NCI-H748 treated with DMSO at 0.1 percent for 48 hours (cell line): ENCODE measurements at places on chromosomes 6 and 20.

GRCh38 chr20:48523191-48523995 is 304.4 kb downstream of the PREX1 start:
- no peak for DNase-seq

DNA sequence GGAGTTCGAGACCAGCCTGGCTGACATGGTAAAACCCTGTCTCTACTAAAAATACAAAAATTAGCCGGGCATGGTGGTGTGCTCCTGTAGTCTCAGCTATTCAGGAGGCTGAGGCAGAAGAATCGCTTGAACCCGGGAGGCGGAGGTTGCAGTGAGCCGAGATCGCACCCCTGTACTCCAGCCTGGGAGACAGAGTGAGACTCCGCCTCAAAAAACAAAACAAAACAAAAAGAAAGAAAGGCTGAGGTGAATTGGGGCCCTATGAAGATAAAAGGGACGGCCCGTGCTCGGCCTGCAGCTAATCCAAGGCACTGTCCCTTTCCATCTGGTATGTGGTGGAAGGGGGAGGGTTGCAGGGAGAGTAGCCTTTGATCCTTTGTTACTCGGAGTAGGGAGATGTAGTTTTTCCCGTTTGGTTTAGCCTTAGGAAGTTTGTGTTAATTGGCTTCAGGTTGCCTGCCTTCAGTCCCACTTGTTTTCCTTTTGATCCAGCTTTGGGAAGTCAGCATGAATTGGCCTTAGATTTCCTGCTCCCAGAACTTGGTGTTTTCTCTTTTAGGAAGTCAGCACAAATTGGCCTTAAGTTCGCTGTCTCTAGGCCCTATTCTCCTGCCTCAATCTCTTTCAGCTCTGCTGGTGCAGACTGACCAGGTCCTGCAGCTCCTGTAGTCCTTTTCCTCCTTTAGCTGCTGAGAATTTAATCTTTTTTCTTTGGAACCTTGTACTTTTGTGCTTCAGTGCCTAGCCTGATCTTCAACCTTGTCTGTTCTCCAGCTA is 36.1 kb upstream of the PAQR8 start:
- DNase-seq, result no peak

DNA sequence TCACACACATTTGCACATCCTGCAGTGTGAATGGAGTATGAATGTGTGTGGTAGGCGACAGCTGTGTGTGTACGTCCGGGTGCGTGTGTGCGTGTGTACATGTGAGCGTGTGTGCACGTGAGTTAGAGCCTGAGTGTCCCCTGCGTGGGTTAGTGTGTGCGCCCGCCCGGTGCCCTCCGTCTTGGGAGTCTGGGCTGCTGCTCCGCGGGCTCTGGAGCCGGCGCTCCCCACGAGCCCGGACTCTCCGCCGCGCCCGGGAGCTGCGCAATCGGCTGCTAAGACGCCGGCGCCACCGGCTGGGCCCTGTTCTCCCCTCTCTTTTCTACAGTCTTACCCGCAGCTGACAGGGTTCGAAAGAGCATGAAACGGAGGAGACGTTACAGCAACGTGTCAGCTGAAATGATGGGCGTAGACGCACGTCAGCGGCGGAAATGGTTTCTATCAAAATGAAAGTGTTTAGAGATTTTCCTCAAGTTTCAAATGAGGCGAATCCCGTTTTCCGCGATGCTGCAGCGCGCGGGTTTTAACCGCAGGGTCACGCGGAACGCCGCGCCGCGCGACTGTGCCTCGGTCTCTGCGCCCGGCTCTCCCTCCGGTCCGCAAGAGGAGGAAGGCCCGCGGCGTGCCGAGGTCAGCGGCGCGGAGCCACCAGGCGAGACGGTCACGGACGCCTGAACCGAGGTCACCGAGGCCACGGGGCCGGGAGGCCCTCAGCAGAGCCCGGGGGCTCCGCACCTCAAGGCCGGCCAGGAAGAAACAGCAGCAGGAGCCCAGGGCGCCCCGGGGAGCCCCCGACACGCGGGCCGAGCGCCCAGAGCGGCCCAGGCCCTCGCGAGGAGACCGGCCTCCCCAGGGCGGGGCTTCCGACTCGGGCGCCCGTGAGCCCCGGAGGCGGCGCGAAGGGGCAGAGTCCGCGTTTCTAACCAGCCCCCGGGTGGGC is 95.3 kb upstream of the BHLHE23 start:
- peak; percentile 20 for DNase-seq

DNA sequence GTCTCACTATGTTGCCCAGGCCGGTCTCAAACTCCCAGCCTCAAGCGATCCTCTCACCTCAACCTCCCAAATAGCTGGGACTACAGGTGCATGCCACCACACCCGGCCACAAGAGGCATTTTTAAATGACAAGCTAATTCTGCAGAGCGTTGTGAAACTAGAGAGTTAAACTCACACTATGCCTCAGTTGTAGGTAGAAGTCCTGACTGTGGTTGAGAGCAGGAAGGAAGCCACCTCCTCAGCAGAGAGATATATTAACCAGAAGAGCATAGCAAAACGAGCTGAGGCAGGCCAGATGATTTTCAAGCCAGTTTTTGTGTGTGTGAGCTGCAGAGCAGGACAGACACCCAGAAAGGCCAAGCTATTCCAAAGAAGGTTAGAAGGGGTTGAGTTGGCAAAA is 150.3 kb downstream of the MBOAT1 start:
- DNase-seq, result no peak

DNA sequence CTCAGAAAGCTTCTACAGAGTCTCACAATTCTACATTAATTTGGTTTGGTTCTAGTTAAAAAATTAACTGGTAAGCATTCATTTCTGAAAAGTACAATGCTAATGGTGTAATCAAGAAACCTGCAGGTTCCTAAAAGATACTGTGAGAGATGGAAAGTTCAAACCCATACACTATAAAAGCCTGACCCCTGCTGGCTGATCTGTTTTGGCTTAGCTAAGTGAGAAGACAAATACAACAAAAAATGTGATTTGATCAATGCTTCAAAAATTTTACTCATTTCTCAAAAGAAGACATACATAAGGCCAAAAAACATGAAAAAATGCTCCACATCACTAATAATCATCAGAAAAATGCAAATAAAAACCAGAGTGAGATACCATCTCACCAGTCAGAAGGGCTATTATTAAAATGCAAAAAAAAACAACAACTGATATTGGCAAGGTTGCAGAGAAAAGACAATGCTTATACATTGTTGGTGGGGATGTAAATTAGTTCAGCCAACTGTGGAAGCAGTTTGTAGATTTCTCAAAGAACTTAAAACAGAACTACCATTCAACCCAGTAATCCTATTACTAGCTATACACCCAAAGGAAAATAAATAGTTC is 102.8 kb downstream of the MOXD1 start:
- DNase-seq, result peak; percentile 5

DNA sequence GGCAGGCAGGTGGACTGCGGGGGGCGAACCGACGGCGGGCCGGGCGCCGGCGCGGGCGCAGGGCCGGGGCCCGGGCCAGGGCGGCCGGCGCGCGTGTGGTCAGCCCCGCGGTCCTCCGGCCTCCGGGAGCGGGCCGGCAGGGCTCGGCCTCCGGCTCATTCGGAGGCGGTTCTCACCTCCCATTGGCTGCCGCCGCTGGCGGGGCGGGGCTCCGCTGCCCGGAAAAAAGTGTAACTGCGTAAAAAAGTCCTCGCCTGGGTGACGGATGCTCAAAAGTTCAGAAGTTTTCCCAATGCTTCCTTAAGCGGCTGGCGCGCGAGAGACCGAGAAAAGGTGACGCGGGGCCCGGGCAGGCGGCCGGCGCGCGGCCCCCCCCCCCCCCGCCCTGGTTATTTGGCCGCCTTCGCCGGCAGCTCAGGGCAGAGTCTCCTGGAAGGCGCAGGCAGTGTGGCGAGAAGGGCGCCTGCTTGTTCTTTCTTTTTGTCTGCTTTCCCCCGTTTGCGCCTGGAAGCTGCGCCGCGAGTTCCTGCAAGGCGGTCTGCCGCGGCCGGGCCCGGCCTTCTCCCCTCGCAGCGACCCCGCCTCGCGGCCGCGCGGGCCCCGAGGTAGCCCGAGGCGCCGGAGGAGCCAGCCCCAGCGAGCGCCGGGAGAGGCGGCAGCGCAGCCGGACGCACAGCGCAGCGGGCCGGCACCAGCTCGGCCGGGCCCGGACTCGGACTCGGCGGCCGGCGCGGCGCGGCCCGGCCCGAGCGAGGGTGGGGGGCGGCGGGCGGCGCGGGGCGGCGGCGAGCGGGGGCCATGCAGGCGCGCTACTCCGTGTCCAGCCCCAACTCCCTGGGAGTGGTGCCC is at the start of gene FOXC1:
Gene FOXC1 (plus strand): TSS at position 268 of the 849 bp plus-strand sequence. CDS start 531 bp downstream, at position 799.
- peak; percentile 73 for DNase-seq

- peak; percentile 85 for DNase-seq
Measured at GRCh38 chr6:10528158-10528981, 7.2 kb downstream of the GCNT2 start.

- no peak for DNase-seq
Measured at GRCh38 chr6:139407718-139408222, 33.3 kb upstream of the CITED2 start.

GRCh38 chr6:13794184-13794583 is 20.2 kb downstream of the MCUR1 start:
- DNase-seq, result no peak

DNA sequence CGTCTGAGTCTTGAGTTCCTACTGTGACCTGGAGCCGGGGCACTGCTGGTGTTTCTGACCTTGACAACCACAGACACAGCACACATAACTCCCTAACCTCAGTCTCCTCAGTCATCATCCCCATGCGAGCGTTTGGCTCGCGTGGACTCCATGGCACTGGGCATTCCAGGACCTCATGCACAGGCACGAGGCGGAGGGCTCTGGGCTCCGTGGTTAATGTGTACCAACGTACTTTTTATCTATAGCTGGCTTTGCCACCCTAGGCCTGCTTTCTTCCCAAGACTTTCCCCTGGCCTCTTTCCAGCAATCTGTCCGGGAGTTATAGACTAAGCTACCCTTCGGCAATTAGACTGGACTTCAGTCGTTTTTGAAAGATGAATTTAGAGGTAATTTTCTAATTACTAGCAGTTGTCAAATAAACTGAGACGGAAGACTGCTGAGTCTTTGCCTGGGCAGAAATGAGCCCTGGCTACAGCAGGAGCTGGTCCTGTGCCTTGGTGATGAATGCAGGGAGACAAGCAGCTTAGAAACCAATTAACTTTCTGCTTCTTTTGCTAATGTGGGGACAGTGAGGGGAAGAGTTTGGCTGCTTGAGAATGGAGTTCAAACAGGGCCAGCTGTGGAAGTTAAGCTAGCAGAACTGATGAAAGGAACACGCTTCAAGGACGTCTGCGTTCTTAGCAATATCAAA is 16.1 kb upstream of the CTCFL start:
- DNase-seq, result no peak

DNA sequence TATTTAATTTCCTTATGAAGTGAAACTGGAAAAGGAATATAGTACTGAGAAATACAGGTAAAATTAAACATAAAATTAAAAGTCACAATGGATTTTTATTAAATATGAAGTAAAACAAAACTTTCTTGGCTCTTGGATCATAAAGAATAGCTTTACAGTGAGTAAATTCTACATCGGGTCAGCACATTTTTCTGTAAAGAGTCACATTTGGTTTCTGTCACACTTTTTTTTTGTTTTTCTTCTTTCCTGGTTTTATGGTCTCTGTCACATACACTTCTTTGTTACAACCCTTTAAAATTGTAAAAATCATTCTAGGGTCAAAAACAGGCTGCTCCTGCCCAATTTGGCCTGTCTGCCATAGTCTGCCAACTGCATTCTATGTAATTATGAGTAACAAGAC is 254.4 kb upstream of the POU3F2 start:
- DNase-seq, result no peak

DNA sequence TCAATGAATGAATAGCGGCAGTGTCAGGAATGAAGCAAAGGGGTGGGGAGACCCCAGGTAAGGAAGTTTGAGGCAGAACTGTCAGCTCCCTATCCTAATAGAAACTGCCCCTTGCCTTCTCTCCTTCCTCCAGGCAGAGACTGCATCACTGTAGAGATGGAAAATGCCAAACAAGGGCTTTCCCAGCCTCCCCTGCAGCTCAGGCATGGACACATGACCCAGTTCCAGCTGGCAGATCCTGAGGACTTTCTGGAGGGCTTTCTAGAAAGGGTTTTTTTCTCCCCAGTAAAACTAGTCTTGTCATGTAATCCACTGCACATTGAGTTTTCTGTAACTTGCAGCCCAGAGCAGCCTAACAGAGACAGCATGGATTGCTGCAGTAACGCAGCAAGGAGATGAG is 17.9 kb upstream of the PNPLA1 start:
- DNase-seq, result no peak

DNA sequence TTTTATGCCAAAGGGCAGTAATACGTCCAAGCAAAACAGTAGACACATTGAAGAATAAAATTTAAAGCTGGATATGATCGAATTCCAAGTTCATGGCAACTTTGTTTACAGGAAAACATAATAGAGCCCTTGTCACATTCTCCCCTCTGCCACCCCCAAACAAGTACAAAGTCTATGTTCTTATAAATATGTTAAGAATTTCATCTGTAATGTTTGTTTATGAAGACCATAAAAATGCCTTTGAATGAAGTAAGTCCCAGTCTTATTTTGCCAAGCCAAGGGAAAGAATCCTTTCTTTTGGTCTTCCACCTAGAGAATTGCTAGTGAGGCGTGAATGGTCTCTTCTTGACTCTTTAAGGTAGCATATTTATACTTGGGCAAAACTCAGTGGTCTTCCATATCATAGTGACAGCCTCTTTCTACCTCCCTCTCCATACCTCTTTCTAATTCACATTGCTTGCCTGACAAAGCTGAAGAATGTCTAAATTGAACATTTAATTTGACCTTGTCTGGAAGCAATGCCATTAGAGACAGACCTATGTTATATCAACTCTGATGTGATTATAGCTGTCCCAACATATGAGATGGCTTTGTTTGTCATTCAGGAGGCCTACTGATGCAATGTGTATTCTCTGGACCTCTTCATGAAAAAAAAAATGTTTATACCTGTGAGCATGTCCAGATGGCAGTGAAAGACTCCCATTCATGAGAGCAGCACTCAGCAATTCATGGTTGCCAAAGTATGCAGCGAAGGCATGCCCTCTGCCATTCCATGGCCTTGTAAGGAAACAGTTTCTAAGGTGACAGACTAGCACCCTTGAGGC is 70.6 kb upstream of the CCN2 start:
- DNase-seq, result no peak

GRCh38 chr6:169844946-169845345 is 93.5 kb downstream of the ERMARD start:
- DNase-seq, result no peak

GRCh38 chr6:15453622-15454021 is 207.8 kb downstream of the JARID2 start:
- DNase-seq, result no peak

DNA sequence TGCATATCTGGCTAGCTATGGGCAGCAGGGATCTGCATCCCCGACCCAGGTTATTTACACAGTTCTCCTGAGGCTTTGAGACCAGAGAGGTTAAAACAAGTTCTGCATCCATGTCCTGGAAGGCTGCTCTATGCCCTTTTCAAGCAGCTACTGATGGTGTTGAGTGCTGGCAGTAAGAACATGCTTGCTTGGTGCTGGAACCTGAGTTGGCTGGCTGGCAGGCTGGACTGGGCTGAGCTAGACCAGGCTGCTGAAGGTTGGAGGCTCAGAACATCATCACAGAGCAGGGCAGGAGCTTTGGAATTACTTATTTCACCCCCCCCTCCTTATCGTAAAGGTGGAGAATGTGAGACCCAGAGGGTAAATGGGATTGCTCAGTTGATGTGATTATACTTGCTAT is 16.9 kb upstream of the LRFN2 start:
- DNase-seq, result no peak

GRCh38 chr6:111121789-111122350 is 34.6 kb downstream of the SLC16A10 start:
- no peak for DNase-seq
